ENCODE measurements at places on chromosomes 4 and X.

- no peak for DNase-seq
These were observed 25.6 kb upstream of the ABCB7 start for GRCh38 chrX:75181721-75182120.

- DNase-seq = no peak
These were observed 114.2 kb downstream of the PALLD start for GRCh38 chr4:168610911-168611530.

DNA sequence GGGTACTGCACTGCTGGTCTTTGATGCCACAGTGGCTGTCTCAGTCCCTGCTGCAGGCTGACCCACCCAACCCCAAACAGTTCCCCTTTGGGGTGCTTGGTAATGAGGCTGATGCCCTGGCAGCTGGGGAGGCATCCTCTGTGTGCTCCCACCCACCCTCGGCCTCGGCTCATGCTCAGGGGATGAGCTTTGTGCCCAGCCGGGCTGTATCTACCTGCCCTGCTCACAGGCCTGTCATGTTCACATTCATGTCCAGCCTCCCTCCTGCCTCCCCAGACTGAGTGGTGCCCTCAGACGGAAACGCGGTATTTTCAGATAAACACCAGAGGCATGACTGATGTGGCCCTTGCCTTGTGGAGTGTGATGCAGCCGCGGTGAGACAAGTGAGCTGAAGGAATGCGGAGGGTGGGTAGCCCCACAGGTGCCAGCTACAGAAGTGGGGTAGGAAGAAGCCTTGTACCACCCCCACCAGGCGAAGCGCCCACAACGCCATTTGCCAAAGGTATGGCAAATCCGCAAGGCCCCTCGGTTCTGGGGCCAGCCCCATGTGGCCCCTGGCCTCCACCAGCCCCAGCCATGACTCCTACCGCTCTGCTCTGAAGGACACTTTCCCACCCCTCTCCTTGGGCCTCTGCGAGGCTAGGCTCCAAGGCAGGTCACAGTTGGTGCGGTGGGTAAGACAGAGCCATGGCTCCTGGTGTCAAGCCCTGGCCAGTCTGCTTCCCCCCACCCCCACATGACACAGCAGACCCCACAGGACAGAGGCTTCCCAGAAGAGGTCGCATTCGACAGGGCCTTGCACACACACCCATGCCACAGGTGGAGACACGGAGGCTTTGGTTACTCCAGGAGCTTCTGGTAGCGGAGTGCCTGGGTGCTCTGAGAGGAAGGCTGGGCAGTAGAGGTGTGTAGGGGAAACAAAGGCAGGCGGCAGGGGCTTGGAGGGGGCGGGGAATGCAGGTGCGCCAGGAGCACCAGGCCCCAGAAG, 1.8 kb upstream of the RENBP start:
- no peak for DNase-seq

DNA sequence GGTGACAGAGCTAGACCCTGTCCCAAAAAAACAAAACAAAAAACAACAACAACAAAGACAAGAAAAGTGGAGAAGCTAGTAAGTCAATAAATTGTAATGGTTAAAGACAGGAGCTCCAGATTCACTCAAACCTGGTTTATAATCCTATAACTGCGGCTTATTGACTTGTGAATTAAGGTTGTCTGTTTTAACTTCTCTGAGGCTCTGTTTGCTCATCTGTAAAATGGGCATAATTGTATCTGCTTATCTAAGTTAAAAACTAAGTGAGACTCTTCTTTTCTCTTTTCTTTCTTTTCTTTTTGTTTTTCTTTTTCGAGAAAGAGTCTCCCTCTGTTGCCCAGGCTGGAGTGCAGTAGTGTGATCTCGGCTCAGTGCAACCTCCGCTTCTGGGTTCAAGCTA, 84.9 kb downstream of the SOWAHB start:
- DNase-seq = no peak

DNA sequence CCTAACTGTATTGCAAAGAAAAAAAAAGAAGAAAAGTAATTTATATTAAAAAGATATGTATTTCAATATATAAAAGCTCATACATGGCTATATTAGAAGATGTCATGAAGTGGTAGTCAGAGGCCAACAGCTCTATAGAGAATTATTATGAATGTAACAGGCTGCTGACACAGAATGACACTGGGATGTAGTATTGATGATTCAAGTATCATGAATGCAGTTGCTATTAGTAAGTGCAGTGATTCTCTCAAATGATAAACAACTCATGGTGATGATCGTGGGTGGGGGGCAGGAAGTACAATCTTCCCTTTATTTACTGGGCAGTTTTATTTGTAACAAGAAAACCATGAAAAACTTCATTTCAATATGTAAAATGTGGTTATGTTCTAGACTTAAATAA, 124.6 kb downstream of the COL4A6 start:
- no peak for DNase-seq

DNA sequence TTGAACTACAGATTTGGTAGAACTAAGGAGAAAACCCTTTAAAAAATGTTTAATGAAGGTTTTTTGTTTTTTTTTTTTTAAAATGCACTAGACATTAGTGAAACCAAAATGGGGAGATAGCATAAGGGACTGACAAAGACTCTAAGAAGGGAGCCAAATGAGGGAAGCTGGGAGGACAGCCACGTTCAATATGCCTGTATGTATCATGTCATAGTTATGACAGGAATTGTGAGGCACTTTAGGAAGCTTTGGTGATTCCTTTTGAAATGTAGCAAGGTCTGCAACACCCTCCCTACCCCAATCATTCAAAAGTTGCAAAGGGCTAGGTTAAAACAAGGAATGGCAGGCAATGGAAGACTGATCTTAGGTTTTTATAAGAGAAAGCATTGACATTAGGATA, 526.0 kb downstream of the TLL1 start:
- no peak for DNase-seq

DNA sequence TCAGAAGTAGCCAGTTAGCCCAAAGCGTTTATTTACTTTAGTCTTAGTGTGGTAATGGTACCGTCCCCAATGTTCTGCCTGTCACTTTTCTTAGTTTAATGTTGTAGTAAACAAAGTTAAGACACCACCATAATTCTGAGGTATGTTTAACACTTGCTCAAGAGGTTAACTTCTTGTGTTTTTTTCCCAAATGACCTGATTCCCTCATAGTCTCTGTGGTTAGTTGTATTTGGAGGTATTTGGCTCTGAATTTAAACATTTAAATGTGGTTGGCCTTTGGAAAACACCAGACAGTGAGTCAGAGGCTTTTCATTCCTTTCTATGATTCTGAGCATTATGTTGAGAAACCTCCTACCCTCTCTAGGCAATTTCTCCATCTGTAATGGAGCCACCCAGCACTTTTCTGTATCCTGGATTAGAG, 47.9 kb downstream of the CXCL1 start:
- DNase-seq = no peak

DNA sequence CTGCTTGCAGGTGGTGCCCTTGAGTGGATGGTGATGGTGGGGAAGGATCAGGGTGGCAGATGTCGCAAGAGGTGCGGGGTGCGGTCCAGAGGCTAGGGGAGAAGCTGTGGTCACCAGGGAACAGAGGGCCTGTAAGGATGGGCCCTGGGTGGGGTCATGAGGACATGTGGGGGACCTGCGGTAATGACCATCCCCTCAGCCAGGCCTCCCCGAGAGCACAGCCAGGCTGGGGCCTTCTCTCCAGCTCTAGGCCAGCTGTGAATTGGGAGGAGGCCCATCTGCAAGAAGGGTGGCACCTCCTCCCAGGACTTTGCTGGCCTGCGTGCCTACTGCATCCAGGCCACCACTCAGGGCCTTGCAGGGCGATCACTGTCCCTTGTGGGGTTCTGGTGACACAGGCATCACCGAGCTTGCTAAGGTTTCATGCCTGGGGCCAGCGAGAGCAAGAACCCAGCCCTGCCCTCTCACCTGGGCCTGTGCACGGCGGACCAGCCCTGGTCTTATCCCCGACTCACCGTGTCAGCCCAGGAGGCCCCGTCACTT, 34.1 kb upstream of the MXD4 start:
- no peak for DNase-seq

- DNase-seq = no peak
These were observed 194.9 kb downstream of the PALLD start for GRCh38 chr4:168691631-168692369.

All from activated T-cell treated with anti-CD3 and anti-CD28 coated beads, Interleukin-2, amount 50 U/mL, for 72 hours (primary cell).